GM12892 (cell line): ENCODE measurements at places on chromosomes 12 and 14.

DNA sequence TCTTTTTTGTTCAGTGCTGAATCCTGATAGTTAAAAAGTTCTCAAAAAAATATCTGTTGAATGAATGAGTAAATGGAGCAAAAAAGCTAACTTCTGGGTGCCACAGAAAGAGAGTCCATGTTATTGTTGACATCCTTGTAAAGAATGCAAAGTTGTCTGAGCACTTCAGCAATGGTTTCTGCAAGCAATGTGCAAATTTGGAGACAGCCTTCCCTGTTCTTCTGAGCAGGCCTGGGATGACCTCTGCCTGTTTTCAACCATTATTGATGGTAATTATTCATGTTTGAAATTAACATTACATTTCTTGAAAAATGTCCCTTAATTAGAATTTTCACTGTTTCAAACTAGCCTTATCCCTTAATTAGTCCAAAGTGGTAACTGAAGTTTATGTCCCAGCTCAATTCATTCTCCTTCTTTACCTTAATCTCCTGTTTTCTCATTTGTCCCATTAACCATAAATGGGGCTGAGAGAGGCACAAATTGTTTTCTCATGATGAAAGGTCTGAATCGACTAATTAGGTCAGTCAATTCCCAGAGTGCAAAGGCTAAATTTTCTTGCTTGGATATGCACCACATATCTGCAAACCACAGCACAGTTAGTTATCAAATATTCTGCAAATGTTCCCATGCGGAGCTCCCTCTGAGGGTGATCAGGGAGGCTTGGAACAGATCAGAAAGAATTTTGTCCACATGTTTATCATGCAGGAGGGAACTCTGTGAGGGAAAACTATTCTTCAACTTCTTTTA is 139.4 kb upstream of the KRR1 start:
- no peak for DNase-seq

DNA sequence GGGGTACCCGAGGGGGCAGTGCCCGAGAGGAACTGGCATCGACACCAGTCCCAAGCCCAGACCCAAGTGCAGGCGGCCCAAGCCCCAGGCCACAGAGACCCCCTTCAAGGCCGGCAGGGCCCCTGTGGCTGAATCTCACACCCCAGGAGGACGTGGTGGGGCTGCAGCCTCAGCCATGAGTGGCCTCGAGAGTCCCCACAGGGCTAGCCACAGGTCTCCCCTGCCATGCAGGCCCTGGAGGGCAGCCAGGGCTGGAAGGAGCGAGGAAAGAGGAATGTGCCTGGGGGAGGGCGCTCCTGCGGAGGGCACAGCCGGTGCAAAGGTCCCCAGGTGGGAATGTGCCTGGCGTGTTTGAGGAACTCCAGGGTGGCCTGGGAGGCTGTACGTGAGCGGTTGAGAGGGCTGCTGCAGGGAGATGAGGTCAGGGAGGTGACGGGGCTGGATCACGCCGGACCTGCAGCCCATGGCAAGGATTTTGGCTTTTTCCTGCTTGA is 86.1 kb downstream of the NCOR2 start:
- DNase-seq = no peak

- no peak for DNase-seq
These were observed 39.9 kb downstream of the SNAPC1 start for GRCh38 chr14:61802010-61802568.

GRCh38 chr12:122688291-122688690 is 14.9 kb downstream of the HCAR2 start:
- DNase-seq = no peak

DNA sequence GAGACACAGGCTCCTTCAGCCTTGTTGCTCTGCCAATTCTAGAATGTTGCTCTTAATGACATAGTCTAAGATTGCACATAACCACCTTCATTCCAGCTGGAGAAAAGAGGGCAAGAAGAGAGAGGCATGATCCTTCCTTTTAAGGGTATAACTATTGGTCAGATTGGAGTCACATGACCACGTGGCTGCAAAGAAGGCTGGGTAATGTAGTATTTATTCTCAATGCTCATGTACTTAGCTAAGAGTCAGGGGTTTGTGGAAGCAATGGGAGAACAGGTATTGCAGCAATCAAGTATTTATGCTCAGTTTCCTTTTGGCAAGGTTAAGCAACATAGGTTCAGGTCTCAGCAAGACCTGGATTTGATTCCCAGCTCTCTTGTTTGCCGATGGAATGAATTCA is 298.8 kb upstream of the TBX3 start:
- DNase-seq = no peak

DNA sequence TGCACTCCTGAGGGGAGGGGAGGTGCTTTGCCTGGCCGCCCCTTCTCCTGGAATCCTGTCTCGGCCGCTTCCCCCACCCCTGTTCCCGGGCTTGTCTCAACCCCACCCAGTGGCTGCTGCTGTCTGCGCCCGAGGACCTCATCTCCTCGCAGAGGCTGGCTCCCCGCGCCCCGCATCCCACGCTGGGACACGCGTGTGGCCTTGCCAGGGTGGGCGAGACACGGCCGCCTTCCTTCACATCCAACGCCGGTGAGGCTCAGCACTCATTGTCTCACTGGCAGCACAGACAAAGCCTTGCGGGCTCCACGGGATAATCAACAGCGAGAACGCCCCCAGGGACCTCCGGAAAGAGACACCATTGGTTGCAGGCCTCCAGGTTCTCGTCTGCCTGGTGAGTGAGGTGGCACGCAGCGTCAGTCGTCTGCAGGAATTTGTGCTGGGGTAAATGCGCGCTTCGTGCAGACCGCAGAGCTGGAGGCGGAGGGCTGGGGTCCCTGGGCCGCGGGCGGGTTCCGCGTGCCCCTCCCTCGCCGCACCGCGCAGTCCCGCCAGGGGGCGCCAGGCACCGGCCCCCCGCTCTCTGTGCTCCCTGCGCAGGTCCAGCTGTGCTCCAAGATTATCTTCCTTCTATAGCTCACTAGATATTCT is 26.8 kb downstream of the CCDC177 start:
- DNase-seq = no peak
